ENCODE measurements at places on chromosomes 5 and 9.

DNA sequence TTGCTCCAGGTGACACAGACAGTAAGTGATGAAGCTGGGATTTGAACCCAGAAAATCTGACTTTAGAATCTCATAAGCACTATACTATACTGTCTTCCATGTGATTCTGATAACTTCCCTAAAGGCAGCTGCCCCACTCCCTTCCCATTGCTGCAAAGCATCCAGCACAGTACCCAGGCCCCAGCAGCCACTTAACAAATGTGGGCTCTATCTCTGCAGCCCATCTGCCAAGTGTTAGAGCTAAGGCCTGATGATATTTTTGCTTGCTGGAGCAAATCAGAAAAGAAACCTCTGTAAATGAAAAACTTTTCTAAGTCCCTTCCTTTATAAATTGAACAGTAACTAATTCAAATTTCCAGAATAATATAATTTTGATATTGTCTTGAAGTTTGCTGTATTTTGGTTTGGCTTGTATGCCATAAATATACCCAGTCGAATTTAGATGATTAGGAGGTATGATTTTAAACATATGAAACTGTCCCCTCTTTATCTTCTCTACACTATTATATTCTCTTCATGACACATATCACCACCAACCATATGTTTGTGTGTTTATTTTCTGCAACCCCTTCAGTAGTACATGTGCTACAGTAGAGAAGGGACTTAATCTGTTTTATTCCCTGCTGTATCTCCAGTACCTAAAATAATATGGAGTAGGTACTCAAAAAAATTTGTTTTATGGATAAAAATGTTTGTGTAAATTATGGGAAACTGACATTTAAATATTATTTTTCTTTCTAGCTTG lies 63.8 kb downstream of the SMIM15 start:
- no peak for DNase-seq

DNA sequence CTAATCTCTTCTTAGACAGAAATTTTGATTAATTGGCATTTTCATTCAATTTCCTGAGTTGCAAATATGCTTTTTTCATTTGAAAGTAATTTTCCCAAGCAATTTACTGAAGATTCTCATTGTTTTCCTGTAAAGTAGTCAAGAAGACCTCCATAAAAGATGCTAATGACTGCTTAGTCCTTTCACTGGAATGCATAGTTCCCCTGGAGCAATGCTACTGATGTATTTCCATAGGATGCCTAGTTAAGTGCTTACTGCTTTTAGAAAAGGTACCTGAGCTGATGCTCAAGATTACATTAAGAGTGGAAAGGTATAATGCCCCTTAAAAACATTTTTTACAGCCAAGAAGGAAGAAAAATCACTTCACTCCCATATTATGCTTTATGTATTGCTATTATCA lies 109.2 kb upstream of the EMB start:
- no peak for DNase-seq

- DNase-seq, result no peak
Measured at GRCh38 chr5:74206579-74207550, 433.7 kb downstream of the ENC1 start.

- no peak for DNase-seq
Measured at GRCh38 chr9:95816716-95817115, 58.8 kb upstream of the ERCC6L2 start.

DNA sequence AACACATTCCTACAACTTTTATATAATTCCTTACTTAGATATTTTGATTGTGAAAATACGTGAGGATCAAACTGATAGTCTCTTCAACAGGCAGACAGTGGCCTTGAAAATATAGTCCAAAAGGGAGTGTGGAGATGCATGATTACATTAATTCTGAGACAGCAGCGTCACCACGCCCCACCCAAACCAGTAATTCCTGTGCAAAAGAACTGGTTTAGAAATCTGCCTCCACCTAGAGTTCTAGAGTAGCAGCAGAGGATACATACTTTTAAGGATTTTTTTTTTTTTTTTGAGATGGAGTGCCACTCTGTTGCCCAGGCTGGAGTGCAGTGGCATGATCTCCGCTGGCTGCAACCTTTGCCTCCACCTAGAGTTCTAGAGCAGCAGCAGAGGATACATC lies 1.6 kb upstream of the TUT7 start:
- DNase-seq, result no peak

DNA sequence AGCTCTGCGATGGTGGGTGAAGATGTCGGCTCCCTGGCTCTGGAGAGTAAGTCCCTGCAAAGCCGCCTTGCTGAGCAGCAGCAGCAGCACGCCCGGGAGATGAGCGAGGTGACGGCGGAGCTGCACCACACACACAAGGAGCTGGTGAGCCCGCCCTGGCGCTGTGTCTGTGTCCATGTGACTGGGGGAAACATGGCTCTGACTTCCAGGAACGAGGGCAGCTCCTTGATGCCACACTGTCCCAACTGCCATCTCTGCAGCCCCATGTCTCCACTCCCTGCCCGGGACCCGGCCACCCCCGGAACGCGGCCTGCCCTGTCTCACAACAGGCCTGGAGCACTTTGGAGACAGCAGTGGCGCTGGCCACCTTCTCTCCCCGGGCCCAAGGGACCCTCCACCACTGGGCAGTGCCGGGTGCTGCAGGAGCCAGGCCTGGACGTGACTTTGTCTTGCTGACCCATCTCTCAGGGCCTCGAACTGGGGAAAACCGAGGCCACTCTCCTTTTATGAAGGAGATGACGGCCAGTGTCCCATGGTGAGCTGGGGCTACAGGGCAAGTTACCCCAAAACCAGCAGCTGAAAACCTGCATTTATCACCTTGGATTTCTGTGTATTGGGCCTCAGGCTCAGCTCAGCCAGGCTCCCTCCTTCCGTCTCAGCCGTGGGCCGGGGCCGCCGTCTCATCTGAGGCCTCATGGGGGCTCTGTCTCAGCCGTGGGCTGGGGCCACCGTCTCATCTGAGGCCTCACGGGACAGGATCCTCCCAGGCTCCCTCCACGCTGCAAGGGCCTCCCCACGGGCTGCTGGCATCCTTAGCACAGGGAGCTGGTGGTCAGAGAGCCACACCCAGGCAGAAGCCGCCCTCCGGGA lies 28.6 kb downstream of the CEP72 start:
- no peak for DNase-seq

- no peak for DNase-seq
Measured at GRCh38 chr9:115262477-115262876, 144.5 kb upstream of the TNC start.

GRCh38 chr9:16521868-16522411 lies 348.5 kb downstream of the BNC2 start:
- DNase-seq, result no peak

GRCh38 chr9:29230931-29231330 lies 1657.7 kb upstream of the C9orf72 start:
- no peak for DNase-seq

DNA sequence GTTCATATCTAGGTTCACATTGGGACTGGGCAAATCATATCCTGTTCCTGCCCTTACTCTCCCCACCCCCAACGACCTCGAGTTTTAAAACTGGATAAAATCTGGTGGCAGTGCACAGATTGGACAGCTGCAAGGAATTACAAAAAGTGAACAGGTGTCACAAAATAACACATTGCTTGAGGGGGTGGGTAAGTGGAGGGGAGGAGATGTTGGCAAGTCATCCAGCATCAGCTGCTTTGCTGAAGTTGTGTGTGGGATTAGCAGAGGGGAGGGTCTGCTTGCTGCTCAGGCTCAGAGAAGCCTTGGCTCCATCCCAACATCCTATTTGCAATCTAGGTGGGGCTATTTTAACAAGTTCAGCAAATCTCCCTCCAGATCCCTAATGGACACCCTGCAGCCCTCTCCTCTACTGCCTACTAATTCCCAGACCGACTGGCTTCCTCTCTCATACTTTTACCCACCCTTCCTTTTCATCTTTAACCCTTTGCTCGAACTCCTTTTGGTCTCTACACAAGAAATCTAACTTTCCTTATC lies 39.8 kb upstream of the SLC24A2 start:
- no peak for DNase-seq

- DNase-seq, result no peak
Measured at GRCh38 chr5:130957151-130957550, 207.9 kb downstream of the HINT1 start.

DNA sequence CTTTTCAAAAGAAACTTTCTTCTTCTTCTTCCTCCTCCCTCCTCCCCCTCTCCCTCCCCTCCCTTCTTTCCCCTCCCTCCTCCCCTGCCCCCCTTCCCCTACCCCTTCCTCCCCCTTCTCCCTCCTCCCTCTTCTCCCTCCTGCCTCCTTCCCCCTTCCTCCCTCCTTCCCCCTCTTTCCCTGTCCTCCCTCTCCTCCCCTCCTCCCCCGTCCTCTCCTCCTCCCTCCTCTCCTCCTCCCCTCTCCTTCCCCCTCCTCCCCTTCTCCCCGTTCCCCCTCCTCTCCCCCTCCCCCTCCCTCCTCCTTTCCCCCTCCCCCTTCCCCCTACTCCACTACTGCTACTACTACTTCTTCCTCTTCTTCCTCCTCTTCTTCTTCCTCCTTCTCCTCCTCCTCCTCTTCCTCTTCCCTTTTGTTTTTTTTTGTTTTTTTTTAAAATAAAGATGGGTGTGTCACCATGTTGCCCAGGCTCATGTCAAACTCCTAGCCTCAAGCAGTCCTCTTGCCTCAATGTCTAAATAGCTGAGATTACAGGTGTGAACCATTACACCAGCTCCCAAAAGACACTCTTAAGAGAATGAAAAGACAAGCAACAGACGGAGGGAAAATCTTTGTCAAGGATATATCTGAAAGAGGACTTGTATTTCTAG lies 87.5 kb downstream of the SCAMP1 start:
- no peak for DNase-seq

DNA sequence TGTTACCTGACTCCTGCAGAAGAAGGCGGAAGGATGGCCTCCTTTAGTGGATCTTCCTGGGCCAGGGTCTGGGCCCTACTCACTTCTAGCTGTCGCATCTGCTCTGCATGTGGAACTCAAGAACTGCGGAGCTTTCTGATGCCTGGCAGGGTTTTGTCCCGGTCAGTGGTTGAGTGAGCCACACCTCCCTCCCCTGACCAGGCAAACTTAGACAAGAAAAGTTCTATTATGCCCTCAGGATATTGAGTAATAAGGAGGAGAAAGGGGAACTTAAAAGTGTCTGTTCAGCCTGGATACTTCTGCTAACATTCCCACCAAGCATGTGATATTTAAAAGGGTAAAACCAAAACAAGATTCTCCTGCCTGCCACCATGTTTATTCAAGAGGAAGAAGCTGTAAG lies at the start of gene FYB1:
TSS of gene FYB1 (minus strand) at position 127 of the 400 bp plus-strand sequence. CDS start 16,603 bp downstream, outside the sequence.
- DNase-seq, result no peak

GRCh38 chr9:125887172-125887571 lies 140.0 kb downstream of the PBX3 start:
- no peak for DNase-seq

DNA sequence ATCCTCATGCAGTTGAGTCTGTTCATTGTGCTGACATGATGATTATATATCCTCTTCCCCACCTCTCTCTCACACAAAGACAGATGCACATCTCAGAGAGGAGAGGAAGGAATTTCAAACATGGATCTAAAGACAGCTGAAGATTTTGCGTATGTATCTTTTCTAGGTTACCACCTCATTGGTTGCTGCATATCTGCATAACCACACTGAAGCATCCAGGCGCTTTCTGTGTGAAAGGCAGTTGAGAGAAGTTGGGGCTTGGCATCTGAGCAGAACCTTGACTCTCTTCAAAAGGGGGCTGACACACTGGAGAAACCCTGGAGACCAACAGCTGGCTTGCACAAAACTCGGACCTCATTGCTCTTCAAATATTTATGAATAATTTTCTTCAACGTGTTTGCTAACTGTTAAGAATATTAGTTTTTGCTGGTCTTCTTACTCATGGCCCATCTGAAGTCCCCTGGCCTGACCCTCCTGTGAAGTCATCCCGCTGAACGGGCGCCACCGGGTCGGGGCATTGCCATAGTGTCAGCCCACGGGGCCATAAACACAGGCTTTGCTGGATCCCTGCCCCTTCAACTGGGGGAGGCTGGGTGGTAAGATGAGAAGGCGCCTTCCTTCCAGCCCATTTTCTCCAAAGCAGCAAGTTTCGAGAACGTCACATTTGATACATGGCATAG lies 593.2 kb upstream of the CLINT1 start:
- no peak for DNase-seq

DNA sequence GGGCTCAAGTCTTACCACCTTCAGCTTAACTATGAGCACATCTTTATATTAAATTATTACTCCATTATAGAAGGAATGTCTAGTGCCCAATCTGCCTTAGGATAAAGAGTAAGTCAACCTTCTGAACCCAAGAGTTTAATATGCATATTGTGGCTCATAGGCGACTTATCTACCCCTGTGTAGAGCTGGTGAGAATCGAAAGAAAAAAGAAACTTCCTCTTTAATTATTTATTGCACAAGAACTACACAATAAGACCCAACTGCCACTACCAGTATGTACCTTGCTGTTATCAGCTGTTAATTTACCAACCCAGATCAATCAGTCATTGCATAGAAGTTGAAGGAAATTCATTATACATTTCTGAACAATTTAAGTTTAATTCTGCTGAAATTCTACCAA lies 329.1 kb upstream of the SLC24A2 start:
- no peak for DNase-seq

GRCh38 chr5:147949711-147950573 lies 43.6 kb upstream of the C5orf46 start:
- DNase-seq, result no peak

GRCh38 chr5:113215401-113216060 lies 219.3 kb downstream of the TSSK1B start:
- DNase-seq, result no peak

DNA sequence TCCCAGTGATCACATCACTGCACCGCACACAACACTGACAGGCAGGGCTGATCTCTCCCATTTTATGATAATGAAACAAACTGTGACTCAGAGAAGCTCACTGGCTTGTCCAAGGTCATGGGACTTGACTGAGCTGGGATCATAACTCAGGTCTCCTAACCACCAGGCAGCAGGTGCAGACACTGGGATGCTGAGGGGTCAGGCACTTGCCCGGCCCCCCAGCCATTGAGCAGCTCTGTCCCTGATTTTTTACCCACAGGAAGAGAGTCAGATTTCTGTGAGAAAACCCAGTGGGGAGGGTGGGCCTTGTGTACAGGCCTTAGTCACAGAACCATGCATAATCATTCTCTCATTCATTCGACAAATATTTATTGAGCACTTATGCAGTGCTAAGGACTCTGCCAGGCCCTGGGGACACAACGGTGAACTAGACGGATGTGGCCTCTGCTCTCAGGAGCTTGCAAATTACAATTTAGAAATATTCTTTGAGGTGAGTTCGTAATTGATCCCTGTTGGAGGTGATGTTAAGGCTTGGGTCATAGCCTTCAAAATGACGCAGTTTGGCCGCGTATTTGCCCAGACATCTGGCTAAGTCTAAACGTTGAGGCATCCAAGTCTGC lies 54.5 kb upstream of the TGFBR1 start:
- DNase-seq, result no peak

DNA sequence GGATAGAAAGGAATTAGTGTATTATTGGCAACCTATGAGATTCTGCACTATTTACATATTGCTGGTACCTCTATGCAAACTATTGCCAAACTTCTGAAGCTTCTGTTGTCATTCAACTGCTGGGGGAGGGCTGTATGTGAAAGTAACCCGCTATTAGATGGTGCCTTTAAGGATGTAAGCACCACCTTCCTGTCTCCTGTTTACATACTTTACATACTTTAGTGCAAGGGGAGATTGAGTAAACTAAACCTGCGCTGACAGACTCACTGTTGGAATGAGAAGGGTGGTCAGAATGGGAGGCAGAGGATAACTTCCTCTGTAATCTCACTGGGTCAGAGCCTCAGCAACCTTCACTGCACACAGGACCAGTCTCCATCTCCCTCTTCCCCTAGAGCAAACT lies 123.8 kb downstream of the NR3C1 start:
- no peak for DNase-seq

GRCh38 chr5:179893958-179894895 lies 13.5 kb downstream of the TBC1D9B start:
- DNase-seq, result no peak

GRCh38 chr9:95572381-95573151 lies 55.8 kb upstream of the PTCH1 start:
- no peak for DNase-seq

GRCh38 chr9:74784506-74784905 lies 103.2 kb downstream of the TRPM6 start:
- no peak for DNase-seq

All from stimulated activated CD8-positive, alpha-beta memory T cell treated with anti-CD3 and anti-CD28 coated beads, Interleukin-4, amount 100 ng/mL, for 1 hour (primary cell).